Stimulated activated naive CD8-positive, alpha-beta T cell treated with anti-CD3 and anti-CD28 coated beads, Interleukin-15, amount 100 ng/mL, for 72 hours (primary cell): ENCODE measurements at places on chromosomes 1 and 21.
A peak's percentile ranks its signal among the peaks of the same experiment; 100 is the strongest.

DNA sequence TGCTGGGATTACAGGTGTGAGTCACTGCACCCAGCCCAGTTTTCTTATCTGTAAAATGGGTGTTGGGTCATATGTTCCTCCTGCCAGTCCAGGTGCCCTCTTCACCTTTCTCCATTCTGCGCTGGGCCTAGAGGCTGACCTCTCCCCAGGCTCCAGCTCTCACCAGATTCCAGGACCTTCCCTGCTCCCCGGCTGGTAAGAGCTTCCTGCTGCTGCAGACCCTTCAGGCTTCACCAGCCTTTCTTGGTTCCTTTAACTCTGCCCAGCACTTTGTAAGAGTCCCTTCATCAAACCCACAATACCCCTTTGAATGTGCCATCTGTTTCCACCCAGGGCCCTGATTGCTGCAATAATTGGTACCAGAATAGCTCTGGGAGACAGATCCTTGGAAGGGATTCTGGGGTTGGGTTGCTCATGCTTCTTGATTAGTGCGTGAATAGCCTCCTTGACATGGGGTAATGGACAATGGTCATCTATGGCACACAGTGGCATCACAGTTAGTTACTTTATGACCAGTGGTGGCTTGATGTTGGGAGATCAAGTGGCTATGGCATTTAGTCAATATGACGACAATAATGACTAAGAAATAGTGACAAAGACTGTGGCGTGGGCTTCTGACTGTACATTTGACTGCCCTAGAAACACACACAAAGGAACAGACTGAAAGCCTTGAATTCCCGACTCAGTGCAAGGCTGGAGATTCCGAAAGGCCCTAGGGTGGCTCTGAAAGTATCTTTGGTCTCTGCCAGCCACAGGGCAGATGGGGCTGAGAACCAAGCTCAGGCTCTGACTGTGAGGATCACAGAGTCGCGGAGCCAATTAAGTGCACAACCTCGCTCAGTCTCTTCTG is 67.3 kb downstream of the SLC9A1 start:
- no peak for DNase-seq

DNA sequence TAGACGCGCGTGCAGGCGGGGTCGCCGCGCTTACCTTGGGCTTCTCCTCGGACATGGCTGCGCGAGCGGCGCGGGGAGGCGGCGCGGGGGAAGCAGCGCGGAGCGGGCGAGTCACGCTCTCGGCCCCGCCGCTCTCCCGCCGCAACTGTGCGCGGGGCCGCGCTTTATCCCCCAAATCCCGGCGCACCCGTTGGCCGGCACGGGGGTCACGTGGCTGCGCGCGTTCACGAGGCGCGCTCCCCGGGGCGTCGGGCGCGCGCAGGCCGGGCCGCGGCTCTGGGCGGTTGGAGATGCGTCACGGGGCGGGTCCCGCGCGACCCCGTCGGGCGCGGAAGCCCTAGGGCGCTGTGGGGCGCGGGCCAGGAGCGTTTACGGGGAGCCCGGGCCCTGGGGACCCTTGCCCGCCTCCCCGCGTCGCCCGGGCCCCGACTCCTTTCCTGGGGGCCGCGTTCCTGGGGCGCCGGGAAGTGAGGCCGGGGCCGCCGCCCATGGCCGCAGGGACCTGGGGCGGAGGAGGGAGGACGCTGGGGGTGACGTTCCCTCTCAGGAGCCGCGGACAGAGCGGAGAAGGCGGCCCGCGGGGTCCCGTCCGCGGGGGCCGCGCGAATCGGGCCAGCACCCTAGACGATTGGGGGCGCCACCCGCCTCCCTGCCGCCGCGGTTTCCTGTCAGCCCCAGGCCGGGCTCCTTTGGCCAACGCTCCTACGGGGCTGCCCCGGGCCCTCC is at the start of gene SUMO3:
TSS of gene SUMO3 (minus strand) at position 149 of the 726 bp plus-strand sequence. CDS start at position 55, 94 bp downstream.
- peak; percentile 92 for DNase-seq

DNA sequence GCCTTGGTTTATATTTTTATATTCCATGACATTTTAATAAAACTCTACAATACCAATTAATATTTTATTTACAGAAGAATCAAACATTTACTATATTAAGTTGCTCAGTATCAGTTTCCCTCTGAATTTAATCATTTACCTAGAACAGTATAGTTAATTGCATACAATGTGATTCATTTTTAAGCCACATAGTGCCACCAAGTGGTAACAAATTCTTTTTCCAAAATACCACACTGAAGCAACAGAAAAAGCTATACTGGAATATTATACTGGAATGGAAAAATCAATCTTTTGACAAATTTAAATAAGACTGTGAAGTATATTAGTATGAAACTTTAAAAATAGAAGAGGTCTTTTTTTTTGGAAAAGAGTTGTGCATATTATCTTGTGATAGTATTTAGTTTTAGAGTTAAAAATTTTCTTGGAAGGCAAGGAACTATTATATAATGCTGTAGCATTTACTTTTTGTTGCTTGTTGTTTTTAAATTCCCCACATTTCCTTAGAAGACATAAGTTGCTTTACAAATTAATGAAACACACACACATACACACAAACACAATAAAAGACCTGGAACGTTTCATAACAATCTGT is 57.3 kb downstream of the ZNF644 start:
- no peak for DNase-seq

GRCh38 chr1:108715932-108716331 is 3.2 kb downstream of the FNDC7 start:
- DNase-seq: no peak

- no peak for DNase-seq
These were observed 276.8 kb downstream of the RYR2 start for GRCh38 chr1:237318748-237319147.

- DNase-seq: no peak
These were observed 18.6 kb upstream of the ADGRB2 start for GRCh38 chr1:31782421-31783410.

DNA sequence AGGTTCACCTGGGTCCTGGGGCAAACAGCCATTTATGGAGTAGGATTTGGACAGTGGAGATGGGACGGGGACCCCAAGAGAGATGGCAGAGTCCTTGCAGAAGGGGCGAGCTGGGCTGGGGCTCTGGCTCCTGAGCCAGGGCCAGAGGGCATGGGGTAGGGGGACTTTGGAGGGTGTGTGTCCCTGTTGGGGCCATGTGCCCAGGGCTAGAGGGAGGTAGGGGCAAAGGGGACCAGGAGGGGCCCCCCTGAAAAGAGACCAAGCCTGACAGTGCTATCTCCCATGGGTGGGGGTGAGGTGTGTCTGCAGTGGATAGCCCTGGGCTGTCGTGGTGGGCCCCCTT is 92.3 kb downstream of the TRIM11 start:
- DNase-seq: no peak

DNA sequence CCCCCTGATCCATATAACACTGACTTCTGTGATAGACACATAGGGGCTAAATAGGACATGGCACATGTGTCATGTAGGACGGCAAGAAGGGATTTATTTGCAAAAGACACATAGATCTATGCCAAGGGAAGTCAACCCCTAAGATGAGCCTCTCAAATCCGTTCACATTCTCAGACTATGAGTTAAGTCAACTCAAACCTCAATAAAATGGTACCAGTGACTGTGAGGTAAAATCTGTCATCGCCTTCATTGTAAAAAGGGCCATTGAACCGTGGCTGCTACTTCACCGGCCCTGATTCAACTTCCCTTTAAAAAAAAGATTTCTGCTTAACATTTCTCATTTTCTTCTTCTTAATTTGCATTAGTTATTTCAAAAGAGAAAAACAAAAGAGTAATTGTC is 144.0 kb downstream of the ZNF281 start:
- no peak for DNase-seq

DNA sequence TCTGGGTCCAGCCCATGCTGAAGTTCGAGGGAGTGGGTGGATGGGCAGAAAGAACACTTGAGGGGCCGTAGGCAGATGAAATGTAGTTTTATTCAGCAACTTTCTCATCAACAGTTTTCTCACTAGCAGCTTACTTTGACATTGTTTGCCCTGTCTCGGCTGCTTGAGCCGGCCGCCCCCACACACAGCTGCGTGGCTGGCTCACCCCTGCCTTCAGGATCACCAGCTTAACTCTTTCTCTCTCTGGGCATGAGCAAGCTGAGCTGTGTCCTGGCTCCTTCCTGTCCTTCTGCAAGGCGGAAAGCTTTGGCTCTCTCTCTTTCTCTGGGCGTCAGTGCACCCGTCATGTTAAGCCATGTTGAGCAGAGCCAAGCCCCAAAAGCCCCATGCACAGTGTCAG is 104.4 kb upstream of the GNG12 start:
- DNase-seq: no peak

- DNase-seq: no peak
These were observed 255.4 kb downstream of the KCNH1 start for GRCh38 chr1:210878564-210878963.

DNA sequence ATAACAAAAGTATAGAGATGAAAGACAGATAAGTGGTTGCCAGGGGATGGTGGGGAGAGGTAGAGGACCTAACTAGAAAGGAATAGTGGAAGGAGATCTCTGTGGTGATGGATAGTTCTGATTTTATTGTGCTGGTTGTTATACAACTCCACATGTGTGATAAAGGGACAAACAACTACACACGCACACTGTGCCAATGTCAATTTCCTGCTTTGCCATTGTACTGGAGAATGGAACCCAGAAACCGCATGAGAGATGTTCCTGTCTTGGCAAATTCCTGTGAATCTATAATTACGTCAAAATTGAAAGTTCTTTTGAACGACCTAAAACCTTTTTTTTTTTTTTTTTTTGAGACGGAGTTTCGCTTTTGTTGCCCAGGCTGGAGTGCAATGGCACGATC is 11.0 kb downstream of the TNFRSF9 start:
- no peak for DNase-seq

DNA sequence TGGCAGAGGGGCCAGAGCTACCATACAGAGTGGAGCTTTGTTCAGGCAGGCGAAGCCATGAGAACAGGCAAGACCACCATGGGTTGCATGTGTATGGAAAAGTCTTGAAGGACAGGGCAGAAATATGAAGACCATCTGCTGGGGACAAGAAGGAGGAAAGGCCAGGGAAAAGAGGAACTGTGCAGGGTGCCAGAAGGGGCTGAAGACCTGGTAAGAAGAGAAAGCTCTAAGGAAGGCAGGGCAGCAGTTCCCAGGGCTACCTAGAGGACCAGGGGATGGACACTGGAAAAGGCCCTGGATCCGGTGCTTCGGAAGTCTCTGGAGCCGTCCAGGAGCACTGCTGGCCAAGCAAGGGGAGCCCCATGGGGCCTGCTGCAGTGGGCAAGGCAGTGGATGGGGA is 43.4 kb downstream of the PKP1 start:
- DNase-seq: no peak

DNA sequence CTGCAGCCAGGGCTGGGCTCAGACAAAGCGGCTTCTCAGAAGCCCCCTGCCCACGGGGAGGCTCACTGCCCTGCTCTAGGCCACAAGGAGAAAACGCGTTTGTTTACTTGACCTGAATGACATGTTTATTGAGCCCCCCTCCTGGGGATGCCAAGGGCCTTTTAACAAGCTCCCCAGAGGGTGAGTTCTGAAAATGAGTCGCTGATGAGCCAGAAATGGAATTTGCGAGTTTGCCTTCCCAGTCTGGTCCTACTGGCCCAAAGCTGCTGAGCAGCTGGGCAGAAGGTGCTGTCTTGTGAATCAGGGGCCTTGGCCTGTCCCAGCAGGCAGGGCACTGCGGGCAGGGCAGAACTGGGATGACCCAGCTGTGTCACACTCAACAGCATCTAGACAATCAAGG is 120.6 kb downstream of the SYF2 start:
- no peak for DNase-seq

DNA sequence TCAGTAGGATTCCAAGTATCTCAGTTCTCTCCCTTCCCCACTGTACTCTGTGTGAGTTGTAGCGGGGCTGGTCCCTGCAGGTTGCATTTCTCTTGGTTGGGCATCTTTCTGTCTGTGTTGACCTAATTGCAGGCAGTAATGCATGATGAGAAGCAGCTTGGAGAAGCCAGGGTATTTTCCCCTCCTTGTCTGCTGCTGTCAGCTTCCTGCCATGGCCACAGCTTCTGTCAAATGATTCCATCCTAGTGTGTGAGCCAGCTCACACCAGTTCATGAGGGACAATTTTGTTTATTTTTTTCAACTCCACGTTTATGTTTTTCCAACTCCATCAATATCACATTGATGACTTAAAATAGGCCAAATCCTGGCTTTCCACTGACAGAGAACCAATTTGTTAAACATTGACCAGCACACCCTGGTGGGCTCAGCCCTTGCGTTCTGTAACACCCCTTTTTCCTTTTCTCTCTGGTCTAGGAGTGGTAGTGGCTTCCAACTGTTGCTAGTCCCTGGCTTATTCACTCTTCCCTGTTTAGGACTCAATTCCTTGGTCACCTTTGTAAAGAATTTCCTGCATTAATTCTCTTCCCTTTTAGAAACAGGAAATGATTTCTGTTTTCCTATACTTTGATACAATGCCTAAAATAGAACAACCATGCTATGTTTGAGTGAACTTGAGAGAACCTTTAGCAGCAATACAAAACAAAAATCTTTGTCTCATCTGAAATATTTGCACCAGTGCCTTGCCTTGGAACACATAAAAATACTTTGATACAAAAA is 44.9 kb upstream of the APOBEC4 start:
- DNase-seq: no peak
